ENCODE measurements at places on chromosomes 12 and 14.

GRCh38 chr14:57085801-57086200 lies 182.9 kb downstream of the EXOC5 start:
- no peak for DNase-seq

DNA sequence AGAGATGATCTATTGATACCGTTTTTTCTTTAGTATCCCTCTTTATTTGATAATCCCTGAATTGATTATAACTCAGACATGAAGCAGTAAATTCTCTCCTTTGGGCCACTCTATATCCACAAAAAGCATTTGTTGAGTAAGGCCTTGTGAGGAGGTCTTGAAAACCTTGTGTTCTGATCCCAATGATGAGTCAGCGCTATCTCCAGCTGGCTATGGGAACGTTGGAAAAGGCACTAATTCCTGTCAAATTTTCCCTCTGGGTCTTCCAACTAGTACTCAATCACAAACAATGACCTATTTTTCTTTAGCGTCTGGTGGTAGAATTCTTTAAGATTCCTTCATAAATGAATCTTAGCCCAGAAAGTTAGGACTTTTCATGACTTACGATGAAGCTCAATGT lies 168.4 kb upstream of the LRIG3 start:
- DNase-seq: peak; percentile 63

GRCh38 chr12:113844495-113845210 lies 121.5 kb downstream of the RBM19 start:
- no peak for DNase-seq

DNA sequence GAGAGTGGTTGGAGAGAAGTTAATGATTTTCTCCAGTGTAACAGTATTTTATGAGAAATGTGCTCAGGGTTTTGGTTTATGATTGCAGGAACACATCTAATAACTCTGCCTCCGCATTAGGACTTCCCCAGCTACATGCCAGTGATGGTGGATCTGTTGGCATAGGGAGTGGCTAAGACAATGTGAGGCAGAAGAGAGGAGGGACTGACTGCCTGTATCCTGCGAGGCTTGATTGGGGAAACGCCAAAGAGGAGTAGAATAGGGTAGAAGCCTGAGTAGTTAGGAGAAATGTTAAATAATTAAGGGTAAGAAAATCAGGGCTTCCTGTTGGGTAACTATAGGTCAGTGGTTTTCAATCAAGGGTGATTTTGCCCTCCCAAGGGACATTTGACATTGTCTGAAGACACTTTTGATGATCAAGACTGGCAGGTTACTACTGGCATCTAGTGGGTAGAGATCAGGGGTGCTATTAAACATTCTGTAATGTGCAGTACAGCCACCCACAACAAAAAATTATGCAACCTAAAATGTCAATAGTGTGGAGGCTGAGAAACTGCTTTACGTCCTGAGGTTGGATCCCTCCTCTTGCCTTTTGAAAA lies 12.8 kb downstream of the TDG start:
- DNase-seq: no peak

DNA sequence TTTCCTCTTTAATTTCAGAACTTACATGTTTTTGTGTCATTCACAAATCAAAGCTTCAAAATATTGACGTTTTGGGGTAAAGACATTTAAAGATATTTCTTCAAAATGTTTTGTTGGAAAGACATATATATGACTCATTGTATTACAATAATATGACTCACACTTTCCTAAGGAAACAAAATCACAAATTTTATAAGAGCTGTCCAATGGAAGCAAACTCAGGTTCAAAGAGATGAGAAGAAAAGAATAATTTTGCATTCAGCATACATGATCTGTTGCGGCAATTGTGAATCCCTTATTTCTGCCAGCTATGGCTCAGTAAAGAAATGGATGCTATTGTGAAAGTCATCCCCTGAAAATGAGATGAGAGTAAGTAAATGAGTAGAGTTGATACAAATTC lies 82.7 kb downstream of the GRIP1 start:
- peak; percentile 39 for DNase-seq

DNA sequence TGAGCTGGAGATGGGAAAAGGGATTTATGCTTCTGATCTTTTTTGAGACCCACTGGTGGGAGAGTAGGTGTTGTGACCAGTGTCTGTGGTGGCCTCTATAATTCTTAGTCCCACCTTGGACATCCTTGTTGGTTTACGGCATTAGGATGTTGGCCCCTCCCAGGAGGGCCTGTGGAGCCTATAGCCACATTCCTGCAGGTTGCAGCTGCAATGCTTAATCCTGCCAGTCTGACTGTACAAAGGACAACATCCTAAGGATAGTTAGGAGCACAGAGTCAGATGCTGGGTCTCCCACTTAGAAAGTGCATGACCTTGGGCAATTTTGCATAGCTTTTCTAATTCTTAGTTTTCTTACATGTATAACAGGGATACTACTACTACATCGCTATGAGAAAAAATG lies 150.9 kb upstream of the SLC38A2 start:
- no peak for DNase-seq

DNA sequence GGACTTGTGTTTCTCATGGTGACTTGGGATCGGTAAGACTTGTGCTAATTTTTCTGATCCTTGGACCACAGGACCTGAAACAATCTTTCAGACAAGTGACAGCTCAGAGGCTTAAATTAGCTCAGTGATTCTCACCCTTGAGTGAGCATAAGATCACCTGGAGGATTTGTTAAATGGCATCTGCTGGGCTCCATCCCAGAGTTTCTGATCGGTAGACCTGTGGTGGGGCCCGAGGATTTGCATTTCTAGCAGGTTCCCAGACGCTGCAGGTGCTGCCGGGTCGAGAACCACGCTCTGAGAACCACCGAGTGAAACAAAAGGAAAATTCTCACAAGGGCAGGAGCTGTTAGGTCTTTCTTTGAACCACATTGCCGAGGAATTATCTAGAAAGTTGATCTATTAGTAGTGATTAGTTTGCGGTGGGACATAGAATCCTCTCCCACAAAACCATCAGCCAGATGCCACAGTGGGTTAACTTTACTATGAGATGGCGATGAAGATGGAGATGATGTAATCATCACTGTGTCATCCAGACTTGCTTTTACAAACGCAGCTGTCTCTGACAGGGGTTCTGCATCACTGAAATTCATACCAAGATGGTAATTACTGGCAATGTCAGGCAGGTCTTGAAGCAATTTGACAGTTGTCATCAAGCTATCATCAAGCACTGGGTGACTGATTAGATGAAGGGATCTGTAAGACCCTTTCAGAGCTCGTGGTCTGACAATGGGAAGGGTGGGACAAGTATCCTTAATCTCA lies 184.0 kb downstream of the AACS start:
- no peak for DNase-seq

GRCh38 chr14:68079941-68080697 lies 260.5 kb downstream of the RAD51B start:
- no peak for DNase-seq

DNA sequence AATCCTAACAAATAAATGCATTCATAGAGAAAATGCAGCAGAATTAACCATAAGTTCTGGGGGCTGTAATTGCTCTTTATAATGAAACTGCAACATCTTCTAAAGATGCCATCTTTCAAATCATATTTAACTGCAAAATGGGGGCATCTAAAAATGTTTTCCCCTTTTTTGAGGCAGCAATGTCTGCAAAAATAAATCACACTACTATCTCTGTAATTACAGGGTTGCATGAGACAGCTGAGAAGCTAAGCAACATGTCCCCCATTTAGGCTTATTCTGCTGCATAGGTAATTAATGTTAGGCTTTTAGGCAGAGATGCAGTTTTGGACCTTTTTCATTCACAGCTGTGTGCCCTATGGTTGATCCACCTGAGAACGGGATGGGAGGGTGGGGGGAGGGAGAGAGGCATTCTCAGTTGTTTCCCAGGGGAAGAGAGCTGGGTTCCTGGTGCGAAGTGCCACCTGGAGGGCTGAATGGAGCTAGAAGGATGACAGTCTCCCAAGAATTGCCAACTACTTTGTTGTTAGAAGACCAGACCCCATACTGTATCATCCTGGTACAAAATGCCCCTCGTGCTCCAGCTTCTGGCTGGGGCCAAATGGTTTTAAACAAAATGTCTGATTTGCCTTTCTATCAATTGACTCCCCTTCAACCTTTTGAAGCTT lies 154.2 kb downstream of the APAF1 start:
- no peak for DNase-seq

DNA sequence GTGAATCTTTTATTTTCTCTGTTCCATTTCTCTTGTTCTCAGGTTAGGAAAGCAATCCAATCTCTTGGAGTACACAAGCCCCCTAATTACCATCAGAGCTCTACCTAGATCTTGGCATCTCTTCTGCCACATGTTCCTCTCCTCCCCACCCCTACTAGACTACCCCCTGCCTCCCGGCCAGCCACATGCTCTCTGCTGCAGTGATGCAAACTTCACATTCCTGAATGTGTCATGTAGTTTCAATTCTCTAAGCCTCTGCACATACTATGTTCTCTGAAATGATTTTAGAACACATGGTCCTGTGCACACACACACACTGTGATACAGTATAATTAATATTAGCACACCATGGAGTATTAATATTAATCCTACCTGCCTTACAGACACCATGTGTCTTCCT lies 104.6 kb downstream of the EFCAB11 start:
- peak; percentile 84 for DNase-seq

- DNase-seq: no peak
Measured at GRCh38 chr12:41008472-41008871, 179.6 kb upstream of the PDZRN4 start.

DNA sequence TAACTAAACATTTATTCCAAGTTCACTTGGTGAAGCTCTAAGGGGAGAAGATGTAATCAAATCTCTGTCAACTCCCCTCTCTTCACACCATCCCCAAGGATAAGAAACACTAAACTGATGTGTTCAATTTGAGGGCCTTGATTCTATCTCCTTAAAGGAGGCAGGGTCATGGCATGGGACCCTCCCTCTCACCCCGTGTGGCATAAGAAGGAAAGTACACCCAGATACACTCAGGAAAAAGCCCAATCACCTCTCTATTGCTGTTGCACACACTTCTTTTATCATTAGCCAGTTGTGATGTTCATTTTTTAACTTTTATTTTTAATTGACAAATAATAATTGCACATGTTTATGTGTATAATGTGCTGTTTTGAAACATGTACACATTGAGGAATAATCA lies 35.1 kb downstream of the WASHC3 start:
- no peak for DNase-seq

- DNase-seq: peak; percentile 86
Measured at GRCh38 chr14:68349900-68350629, 442.8 kb downstream of the ZFP36L1 start.

DNA sequence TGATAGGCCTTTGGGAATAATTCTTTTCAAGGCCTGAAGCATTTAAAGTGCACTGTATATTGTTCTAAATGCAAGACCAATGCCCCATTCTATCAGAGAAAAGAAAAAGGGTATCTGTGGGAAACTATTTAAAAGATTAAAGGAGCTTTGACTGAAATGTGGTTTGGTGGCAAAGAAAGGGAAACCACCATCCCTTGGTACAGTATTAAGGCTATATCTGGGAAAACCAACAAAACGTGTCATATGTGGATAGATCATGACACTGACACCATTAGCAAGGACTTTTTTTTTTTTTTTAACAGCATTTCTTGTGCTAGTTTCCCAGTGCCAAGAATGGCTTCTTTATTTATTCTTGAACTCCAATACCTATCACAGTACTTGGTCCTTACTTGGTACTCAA lies 890.7 kb downstream of the DIO2 start:
- DNase-seq: no peak
